ENCODE measurements at places on chromosomes 5 and 9.

- no peak for DNase-seq
These were observed 9.6 kb downstream of the DEPDC1B start for GRCh38 chr5:60690326-60690725.

GRCh38 chr9:134994926-134995791 lies 77.4 kb upstream of the FCN1 start:
- no peak for DNase-seq

DNA sequence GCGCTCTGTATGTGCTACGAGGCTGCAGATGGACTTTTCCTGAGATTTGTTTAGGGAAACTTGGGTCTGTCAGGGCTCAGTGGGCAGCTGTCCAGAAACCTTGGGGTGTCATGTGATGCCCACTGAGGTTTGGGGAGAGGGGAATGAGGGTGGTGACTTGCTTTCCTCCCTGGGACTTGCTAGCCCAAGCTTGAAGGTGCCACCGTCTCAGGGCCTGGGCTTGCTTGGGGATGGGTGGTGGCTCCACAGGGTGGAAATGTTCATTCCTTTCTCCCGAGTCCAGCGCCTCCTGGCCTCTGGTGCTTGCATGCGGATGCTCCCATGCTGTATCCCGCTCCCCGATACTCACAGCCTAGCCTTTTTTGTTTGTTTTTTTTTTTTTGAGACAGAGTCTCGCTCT lies 33.3 kb downstream of the ZNF618 start:
- no peak for DNase-seq

DNA sequence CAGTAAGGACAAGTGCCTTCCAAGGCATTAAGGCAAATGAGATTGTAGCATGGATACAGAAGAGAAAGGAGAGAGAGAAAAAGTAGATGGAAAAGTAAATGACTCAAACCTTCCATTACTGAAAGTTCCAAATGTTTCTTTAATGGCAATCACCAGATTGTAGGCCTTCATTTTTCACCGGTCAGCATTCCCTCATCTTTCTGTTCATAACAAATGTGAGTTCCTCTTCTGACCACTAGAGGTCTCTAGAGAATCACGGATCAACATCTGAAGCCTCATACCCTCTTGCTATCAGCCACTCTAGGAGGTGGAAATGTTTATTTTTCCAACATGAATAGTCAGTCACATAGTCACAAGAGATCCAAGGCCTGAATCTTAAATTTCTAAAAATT lies 73.6 kb upstream of the RPS23 start:
- DNase-seq, result no peak

GRCh38 chr5:95801961-95802360 lies 20.6 kb downstream of the GLRX start:
- no peak for DNase-seq

DNA sequence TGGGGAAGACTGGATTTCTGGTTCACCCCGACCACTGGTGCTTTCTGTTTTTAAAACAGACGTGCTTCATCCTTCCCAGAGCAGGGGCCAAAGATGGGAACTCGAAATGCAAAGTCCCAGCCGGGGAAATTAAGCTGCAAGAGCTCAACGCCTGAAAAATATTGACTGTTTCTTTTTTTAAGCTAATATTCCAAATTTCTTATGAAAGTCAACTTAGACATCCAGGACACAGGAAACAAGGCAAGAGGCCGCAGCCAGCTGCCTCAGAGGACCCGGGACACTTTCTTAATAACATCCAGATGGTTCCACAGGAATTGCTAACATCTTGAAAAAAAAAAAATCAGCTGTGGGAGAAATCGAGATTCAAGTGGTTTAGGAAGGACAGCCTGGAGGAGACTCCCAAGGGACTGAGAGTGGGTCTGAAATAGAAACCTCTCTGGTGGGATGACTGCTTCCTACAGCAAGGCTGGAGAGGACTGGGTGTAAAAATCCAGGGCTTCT lies 144.9 kb downstream of the FGF1 start:
- peak; percentile 66 for DNase-seq

DNA sequence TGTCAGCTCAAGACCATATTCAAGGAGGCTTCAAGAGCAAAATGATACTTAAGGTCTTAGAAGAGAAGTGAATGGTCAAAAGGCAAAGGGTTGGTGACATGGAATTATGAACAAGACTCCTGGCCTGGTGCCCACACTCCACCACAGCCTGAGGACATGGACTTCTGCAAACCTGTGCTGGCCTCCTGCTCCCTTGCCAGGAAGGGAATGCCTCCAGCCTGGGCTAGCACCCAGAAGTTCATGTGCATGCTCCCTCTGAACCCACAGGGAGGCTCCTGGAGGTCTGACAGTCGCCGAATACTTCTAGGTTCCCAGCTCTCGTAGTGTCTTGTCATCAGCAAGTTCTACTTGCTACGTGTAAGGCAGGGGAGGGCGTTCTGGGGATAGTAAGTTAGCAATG lies 156.7 kb downstream of the FSTL4 start:
- DNase-seq, result no peak

GRCh38 chr9:114250235-114250568 lies 72.7 kb upstream of the ORM1 start:
- DNase-seq, result peak; percentile 86

- no peak for DNase-seq
These were observed 4.4 kb upstream of the BASP1 start for GRCh38 chr5:17212996-17213395.

- DNase-seq, result peak; percentile 53
These were observed 187.5 kb downstream of the TMEM38B start for GRCh38 chr9:105881654-105882349.

- no peak for DNase-seq
These were observed 115.7 kb downstream of the FSTL4 start for GRCh38 chr5:133496631-133497030.

DNA sequence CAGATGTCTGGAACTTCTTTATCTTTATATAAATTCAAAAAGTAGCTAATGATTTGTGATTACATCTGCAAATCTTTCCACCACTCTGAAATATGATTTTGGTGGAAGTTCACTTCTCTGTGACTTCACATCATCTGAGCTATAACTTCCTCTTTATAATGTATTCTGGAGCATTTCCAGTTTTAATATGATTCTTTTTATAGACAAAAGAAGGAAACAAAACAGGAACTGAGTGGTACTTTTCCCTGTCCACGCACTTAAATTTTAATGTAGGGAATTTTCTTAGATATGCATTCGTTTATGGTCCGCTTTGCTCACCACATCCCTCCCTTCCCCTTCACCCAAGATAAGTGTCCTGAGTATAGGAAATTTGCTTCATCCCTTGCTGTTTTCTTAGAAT lies 333.5 kb downstream of the CHSY3 start:
- DNase-seq, result no peak

- no peak for DNase-seq
These were observed 16.6 kb upstream of the PCDHB2 start for GRCh38 chr5:141077826-141078225.
